Stimulated activated naive CD8-positive, alpha-beta T cell treated with anti-CD3 and anti-CD28 coated beads, Interleukin-15, Interleukin-2, amounts not matched to agents 100 U/mL and 50 U/mL, for 24 hours (primary cell): ENCODE measurements at places on chromosomes 7 and 10.

GRCh38 chr7:92768501-92769393, 67.6 kb downstream of the CDK6 start:
- DNase-seq = no peak

DNA sequence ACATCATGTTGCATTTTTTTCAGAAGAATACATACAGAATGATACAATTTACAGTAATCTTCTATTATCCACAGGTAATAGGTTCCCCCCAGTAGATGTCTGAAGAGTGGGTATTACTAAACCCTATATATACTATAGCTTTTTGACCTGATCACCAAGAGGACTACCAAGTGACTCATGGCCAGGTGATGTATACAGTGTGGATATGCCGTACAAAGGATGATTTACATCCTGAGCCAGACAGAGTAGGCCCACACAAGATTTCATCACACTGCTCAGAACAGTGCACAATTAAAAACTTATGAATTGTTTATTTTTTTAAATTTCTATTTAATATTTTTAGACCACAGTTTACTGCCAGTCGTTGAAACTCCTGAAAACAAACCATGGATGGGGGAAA, 70.6 kb downstream of the STEAP1B start:
- DNase-seq = no peak

GRCh38 chr10:57141708-57142107, 780.6 kb upstream of the ZWINT start:
- DNase-seq = no peak

- DNase-seq = peak; percentile 55
Measured at GRCh38 chr7:151838861-151839381, 38.0 kb downstream of the PRKAG2 start.

DNA sequence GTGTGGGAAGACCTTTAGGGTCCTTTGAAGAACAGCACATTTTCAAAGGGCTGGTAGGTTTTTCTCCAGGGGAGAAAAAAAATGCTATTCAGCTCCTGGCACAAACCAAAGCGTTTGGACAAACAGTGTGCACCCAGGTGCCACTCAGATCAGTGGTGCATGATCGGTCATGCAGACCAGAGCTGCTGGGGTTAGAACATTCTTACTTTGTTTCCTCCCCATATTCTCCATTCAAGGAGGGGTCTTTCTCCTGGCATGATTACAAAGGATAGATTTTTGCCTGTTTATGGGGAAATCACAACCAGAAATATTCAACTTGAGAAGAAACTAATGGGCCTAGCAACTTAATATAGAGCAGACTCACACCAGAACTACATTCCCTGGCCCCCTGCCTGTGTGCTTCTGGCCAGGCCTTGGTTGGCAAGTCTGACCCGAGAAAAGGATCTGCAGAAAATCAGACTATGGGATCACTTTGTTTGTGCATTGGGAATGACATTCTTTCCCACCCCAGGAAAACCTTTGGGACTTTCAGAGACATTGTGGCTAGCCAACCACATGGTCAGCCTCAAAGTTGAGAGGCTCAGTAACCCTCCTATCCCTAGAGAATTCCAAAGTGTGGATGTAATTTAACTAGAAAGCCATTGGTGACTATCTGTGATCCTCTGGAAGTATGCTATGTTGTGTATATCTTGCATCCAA, 82.3 kb upstream of the FGL2 start:
- no peak for DNase-seq

- no peak for DNase-seq
Measured at GRCh38 chr10:77869626-77870420, 56.7 kb downstream of the DLG5 start.

DNA sequence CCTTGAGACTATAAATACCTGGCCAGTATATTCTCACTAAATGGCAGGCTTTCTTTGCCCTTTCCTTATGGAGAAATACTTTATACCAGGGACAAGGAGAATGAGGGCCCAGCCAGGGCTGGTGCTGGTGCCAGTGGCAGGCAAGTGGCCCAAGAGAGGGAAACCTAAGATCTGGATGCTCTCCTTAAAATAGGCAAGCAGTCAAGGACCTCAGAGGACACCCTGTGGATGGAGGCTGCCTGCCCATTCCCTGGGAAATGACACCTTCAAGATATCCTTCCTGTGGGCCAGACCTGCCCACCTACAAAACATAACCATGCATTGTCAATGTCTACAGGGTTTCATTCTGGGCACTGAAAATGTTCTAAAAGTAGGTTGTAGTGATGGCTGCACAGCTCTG, 29.1 kb downstream of the POLR3A start:
- no peak for DNase-seq

DNA sequence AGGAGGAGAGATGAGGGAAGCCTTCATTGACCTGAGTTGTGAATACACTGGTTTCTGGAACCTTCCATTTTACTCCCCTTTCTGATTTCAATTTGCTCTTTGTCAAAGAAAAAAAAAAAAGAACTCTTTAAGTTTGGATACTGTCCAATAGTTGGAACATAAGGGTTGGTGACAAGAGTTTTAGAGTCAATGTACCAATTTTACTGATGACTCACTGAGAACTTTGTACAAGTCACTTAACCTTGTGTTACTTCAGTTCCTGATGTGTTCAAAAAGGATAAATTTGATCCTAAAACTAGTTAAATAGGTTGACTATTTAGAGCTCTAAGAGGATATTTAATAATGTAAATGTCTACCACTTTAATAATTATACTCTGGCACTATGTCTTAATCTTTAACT, 4.1 kb upstream of the CDK14 start:
- no peak for DNase-seq

- DNase-seq = no peak
Measured at GRCh38 chr10:93220296-93221170, 146.8 kb downstream of the CYP26A1 start.

DNA sequence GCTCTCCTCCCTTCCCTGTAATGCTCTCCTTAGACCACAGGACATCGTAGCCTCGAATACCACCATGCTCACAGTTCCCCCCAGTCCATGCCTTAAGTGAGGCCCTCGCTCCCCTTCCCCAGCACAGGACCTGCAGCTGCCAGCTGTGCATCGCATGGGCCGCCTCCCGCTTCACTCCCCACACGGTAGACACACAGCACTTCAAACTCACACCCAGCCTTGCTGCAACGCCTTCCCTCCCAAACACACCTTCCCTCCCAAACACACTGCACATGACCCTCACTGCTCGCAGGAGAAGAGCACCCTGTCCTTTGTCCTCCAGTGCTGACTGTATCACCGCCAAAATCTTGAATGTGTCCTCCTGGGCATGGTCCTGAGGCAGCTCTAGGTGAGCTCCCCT, 42.6 kb downstream of the COBL start:
- DNase-seq = no peak

- DNase-seq = no peak
Measured at GRCh38 chr7:133528796-133529195, 275.9 kb downstream of the EXOC4 start.

GRCh38 chr7:41039981-41040380, 662.9 kb downstream of the INHBA start:
- no peak for DNase-seq

GRCh38 chr7:128869138-128869943, 6.7 kb downstream of the ATP6V1F start:
- peak; percentile 55 for DNase-seq

DNA sequence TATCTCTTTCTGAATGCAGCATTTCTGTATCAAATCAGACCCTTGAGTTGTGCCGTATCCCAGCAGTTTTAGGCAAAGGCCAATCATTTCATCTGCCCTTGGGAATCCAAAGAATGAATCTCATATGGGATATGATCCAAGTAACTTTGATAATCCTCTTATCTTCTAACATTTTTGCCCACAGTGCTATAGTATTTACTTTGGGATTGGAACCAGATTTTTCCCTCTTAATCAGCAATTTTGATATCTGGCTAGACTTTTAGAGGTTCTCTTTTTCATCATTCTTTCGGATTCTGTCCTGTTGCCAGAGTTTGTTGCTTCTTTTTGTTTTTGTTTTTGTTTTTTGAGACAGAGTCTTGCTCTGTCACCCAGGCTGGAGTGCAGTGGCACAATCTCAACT, 118.0 kb downstream of the NRF1 start:
- DNase-seq = no peak

DNA sequence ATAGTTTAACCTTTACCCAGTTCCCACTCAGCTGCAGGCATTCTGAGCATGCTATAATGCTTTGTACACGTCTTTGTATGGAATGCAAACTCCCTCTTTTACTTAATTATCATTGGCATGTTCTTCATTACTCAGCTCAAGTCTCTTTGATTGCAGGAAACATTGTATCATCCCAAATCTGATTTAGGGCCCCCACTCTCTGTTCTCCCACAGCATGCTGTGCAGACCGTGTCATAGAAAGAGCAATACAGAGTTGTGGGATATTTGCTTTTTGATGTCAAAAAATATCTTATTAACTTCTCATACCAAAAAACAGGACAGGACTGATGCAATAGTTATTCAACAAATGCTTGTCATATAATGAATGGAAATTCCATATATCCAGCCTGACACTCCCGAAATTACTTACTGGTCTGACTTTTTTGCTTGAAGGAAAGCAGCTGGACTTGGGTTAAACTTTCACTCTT, 1081.5 kb upstream of the C7orf33 start:
- no peak for DNase-seq

DNA sequence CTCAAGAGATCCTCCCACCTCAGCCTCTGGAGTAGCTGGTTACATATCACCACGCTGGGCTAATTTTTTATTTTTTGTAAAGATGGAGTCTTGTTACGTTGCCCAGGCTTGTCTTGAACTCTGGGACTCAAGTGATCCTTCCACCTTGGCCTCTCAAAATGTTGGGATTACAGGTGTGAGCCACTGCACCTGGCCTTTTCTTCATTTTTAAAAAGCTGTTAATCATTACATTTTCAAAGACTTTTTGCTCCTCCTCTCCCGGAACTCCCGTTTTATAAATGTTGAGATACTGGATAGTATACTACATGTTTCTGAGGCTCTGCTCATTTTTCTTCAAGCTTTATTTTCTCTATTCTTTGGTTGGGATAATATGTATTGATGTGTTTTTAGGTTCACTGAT, 16.4 kb downstream of the AOAH start:
- no peak for DNase-seq

DNA sequence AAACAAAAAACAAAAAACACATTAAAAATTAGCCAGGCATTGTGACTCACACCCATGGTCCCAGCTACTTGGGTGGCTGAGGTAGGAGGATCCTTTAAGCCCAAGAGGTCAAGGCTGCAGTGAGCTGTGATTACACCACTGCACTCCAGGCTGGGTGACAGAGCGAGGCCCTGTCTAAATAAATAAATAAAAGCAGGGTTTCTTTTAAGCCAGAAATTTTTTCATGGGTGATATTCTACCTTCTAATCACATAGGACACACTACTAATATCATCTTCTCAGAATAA, 14.2 kb upstream of the SVIL start:
- DNase-seq = no peak

GRCh38 chr10:27618036-27618615, 114.0 kb downstream of the RAB18 start:
- DNase-seq = no peak

GRCh38 chr7:140600341-140600740, 40.3 kb downstream of the DENND2A start:
- no peak for DNase-seq
